ENCODE measurements at places on chromosomes 2 and 18.

GRCh38 chr2:112199188-112199587 lies 55.7 kb downstream of the ZC3H8 start:
- no peak for DNase-seq

DNA sequence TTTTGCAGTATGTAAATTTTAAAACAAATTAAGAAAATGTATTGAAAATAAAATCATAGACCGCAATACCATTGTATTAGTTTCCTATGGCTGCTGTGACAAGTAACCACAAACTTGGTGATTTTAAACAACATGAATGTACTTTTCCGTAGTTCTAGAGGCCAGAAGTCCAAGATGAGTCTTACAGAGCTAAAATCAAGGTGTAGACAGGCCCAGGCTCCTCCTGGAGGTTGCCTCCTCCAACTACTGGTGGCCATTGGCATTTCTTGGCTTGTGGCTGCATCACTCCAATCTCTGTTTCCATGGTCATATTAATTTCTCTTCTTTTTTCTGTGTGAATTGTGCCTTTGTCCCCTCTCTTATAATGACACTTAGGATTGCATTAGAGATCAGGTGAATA lies 59.2 kb upstream of the ETAA1 start:
- DNase-seq: no peak

GRCh38 chr2:240372101-240372500 lies 63.4 kb upstream of the GPC1 start:
- DNase-seq: no peak

GRCh38 chr2:168896783-168897182 lies 4.3 kb upstream of the G6PC2 start:
- DNase-seq: no peak

DNA sequence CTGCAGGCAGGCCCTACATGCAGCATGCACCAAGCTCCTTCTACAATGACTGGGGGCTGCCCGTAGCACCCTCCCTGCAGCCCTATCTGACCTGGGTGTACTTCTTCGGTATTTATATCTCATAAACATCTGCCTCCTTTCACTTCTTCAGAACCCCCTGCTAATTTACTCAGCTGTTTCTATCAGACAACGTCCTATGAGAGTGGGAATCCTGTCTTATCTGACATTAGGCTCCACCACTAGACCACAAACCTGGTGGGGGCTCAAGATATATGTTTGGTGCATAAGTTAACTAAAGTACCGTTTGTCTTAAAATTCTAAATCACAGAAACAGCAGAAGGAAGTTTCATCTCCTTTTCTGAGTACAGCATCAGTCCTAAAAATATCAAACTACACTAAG lies 10.6 kb downstream of the HSBP1L1 start:
- no peak for DNase-seq

- DNase-seq: no peak
Observed at GRCh38 chr2:9222893-9223287, 16.3 kb downstream of the ASAP2 start.

DNA sequence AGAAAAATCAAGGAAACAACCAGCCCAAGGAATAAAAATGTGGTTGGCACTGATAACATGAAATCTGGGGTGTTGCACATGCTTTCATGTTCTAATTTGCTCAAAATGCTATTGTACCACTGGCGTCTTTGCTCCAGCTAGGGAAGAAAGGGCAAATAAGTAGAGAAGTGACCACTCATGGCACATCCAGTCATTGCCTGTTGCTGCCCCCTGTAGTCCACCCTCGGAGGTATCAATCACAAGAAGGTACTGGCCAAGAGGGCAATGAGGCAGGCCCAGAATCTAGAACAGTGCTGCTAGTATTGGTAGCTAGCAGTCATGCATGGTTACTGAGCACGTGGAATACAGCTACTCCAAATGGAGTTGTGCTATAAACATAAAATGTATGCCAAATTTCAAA lies 213.4 kb downstream of the CDCA7 start:
- DNase-seq: no peak

DNA sequence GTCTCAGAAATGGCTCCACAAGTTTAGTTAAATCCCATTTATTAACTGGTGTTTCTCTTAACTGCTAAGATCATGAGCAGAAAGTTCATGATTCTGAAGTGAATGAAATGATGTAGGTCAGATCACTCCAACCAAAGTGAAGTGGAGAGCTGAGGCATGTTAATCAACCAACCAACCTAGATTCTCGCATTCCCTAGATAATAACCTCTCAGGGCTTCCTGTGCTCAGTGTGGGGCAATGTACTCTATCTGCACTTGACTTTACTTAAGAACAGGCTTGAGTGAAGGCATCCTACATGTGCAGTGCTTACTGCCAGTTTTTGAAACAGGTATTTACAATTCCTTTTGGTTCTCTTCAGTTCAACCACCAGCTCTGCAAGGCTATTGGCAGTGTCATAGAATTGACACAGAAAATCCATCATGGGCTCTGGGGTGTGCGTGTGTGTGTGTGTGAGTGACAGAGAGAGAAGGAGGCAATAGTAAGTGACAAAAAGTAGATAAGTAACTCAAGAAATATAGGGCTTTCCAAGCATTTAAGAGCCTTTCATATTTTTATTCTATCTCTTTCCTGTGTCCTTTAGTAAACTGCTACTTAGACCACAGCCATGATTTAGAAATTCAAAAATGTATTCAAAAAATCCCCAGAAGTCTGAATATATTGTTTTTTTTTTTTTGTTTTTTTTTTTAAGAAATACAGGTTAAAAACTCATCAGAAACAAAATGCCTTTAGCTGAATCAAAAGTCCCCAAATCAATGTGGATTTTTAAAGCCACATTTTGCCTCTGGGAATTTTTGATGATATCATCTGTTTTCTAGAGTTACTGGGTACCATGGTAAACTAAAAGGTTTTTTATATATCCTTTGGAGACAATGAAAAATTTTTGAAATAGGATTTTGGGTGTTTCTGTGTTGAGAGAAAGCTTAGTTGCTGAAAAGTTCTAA lies 28.6 kb downstream of the DOCK10 start:
- no peak for DNase-seq

DNA sequence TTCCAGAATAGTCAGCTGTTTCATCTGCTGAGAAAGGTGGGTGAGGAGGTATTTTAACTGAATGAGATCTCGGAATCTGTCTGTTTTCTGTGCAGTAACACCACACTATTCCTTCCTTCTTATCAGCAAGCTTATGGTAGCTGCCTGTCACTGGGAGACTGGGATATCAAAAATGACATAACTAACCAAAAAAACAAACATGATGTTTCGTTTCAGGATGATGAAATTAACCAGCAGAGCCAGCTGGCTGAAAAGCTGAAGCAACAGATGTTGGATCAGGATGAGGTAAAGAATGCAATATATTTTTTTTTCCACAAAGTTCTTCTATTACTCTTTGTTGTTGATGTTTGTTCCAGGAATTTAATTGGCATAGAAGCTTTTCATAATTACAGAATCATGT lies 59.8 kb upstream of the LYPD6B start:
- DNase-seq: no peak

DNA sequence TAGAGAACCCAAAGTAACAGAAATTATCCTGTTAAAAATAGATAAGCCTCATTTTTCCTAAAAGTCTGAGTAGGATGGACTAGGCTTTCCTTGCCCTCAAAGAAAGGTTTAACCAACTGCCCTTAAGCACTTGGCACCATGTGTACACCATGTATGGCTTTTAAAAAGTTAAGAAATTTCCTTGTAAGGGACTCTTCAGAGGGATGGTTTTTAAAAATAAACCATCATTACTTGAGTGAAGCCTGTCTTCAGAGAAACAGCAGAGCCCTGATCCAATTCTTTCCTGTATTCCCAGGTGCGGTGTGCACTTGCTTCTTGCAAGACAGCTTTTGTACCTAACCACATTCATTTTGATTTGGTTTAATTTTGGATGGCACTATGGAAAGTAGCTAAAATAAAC lies 1.1 kb upstream of the NEMP2 start:
- DNase-seq: no peak

DNA sequence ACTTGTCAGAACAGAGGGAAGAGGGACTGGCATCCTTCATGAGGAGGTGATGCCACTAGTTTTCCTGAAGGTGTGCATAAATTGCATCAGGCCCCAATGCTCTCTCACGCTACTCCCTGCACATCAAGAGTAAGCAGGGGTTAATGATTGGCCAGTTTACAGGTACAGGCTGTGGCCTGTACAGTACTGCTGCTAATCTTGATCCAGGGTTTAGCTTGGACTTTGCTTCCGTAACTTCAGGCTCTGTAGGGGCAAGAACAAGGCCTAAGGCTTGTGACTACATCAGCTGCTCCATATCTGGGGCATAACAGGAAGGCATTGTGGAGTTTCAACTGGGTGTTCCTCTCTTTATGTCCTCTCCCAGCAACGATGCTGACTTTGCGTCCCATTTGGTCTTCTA lies 96.8 kb upstream of the FZD7 start:
- no peak for DNase-seq

DNA sequence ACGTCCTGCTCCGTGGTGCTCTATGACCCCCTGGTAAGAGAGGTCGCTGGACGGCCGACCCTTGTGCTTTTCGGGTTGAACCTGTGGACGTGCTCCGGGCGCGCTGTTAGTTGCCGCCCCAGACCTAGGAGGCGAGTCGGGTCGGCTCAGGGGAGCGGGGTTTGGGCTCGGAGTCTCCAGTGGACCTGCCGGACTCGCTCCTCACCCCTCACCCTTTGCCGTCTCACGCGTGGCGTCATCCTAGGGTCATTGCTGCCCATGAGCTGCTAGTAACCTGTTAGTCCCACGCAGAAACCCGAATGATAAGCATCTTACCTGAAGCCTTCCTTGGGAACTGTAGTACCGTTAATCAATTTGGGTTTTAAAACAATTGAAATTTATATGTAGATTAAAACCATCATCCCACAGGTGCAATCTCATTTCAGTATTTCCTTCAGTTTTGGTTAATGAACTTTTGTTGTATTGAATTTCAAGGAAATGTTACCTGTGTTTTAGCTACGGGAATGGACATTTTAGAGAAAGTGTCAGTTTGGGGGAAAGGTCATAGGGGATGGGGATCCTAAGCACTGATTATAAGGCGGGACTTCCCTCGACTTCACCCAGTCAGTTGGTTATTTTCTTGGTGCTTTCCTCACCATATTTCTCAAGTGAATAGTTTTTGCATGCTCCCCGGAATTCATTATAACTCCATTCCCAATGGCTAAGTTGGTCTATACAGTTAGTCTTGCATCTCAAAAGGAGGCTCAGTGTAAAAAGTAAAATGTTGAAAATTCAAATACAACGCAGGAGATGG lies 536 bp downstream of the ELP2 start:
- no peak for DNase-seq

GRCh38 chr2:129984426-129984825 lies 5.0 kb downstream of the RAB6C start:
- DNase-seq: no peak

DNA sequence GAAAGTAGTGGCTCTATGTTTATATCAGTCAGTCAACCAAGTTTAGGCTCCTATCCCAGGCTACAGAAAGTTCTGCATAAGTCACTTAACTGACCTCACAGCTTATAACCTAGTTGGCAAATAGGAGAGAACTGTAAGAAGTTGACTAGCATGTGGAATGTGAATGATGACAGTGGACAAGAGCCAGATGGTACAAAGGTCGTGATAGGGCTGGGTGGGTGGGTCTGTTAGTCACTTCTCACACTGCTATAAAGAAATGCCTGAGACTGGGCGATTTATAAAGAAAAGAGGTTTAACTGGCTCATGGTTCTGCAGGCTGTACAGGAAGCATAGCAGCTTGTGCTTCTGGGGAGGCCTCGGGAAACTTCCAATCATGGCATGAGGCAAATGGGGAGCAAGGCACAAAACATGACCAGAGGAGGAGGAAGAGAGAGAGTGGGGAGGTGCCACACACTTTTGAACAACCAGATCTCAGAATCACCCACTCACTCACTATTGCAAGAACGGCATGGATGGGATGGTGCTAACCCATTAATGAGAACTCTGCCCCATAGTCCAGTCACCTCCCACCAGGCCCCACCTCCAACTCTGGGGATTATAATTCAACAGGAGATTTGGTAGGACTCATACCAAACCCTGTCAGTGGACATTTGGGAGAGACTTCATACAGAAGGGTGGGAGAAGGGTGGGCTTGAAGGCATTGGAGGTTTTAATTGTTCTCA lies 68.8 kb downstream of the LTBP1 start:
- no peak for DNase-seq

DNA sequence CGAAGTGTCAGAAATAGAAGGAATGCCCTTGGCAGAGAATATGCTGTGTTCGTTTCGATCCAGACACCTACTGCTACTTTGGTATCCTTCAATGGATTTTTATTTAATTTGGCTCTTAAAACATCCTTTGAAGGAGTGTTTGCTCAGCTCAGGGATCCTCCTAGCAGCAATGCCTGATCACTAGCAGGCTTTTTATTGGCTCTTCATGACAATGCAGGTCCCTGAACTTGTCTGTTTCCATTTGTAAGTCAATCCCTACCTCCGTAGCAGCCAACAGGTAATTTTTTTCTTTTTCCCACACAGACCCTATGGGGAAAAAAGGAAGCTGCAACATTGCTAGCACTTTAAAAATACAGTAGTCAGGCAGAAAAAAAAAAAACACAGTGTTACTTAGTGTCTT lies 366.2 kb upstream of the LRRTM1 start:
- DNase-seq: no peak

DNA sequence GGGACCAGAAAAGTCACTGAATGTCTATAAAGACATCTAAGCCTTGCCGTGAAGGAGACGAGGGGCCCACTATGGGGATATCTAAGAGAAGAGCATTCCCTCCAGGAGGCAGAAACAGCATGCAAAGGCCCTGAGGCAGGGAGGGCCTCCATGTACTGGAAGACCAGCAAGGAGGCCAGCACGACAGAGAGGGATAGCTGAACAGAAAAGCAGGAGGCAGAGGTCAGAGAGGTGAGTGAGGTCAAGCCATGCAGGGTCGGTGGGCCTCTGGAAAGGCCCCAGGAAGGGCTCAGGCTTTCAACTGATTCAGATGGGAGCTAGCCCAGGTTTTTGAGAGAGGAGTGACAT lies 5.7 kb downstream of the TRABD2A start:
- no peak for DNase-seq

DNA sequence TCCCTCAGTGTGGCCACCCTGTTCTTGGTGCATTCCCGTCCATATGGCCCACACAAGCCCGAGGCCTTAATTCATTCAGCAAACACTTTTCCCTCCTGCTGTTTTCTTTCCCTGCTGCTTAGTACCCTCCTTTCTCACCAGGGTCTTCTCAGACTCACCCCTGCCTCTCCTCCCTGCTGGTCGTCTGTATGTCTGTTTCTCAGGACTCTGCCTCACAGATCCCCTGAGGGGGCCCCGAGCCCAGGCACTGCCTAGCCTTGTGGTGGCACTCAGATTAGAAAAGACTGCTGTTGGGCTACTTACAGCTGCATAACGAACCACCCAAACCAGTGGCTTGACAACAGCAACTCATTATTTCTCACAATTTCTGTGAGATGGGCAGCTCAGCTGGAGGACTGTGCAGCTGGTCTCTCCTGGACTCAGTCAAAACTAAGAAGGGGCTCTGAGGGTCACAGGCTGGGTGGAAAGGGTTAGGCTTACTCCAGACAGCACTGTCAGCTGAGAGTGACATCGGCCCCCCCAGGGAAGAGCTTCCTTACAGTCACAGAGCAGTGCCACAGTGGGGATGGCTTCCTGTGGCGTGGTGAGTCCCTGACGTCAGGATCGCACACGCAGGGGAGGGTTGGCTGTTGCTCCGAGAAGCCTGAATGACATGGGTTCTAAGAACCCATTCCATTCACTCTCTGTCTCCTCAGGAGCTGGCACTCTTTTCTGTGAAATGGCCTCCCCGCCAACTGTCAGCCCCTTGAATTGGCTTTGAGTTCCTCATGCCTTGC lies 139.0 kb downstream of the UXS1 start:
- DNase-seq: no peak

GRCh38 chr2:193518041-193518817 lies 1323.5 kb upstream of the TMEFF2 start:
- no peak for DNase-seq
